Nucleus accumbens (tissue), 56 donors: ENCODE measurements at places on chromosomes 5 and 9.

DNA sequence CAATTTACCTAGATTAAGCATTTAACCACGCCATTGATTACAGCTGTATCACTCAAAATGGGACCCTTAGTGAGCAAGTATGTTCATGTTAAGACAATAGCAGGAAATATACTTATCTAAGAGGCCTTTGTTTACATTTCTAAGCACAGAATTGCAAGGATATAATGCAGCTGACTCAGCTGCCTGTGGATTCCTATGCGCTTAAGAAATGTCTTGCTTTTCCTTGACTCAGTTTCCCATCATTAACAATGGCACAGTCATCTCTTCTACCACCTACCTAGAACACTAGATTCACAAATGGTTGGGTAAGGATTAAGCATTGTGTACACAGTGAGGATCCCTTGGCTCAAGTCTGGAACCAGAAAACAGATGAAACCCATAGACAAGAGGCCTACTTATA, 163.8 kb downstream of the TSSK1B start:
- DNase-seq = no peak

GRCh38 chr9:108271646-108272348, 584.0 kb downstream of the ACTL7B start:
- DNase-seq = no peak

GRCh38 chr5:170192829-170193228, 40.0 kb upstream of the C5orf58 start:
- no peak for DNase-seq

GRCh38 chr9:108599571-108599970, 256.2 kb downstream of the ACTL7B start:
- DNase-seq = no peak

- DNase-seq = no peak
These were observed 18.7 kb downstream of the CPLX2 start for GRCh38 chr5:175889910-175890684.

DNA sequence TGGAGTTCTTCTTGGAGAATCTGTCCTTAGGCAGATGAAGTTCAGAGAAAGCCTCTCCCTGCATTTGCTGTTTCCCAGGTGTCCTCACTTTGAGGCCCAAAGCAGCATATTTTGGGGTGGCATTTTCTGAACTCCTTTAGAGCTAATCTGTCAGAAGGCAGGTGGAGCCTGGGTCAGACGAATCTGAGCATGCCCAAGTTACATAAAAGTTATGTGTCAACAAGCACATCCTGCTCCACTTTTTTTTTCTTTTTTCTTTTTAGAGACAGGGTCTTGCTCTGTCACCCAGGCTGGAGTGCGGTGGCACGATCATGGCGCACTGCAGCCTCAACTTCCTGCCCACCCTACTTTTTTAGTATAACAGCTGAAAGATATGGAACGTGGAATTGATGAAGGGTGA, 41.3 kb upstream of the HSPA9 start:
- DNase-seq = no peak
